ENCODE measurements at places on chromosomes 5 and 9. TPM values are rescaled to one million over a fixed set of nuclear protein-coding genes. Genes with fewer than 3 reads are reported as not detected.

SPATA31D4 gene
- not detected for total RNA-seq

KCNMB1 gene
- not detected for total RNA-seq

PCDHA7 gene
- 4.4 TPM for total RNA-seq

BHMT gene
- total RNA-seq, result not detected

PCDHB3 gene
- total RNA-seq, result 0.26 TPM

LVRN gene
- total RNA-seq, result not detected

MAP3K1 gene
- 9.8 TPM for total RNA-seq

CSF1R gene
- total RNA-seq, result not detected

ANKDD1B gene
- 0.64 TPM for total RNA-seq

GPR151 gene
- total RNA-seq, result not detected

KLHL3 gene
- 2.8 TPM for total RNA-seq

OR2S2 gene
- not detected for total RNA-seq

PCA3 gene
- total RNA-seq, result not detected

PPIP5K2 gene
- 25.7 TPM for total RNA-seq

PCDHA12 gene
- 2.8 TPM for total RNA-seq

UBAP1 gene
- 19.4 TPM for total RNA-seq

HINT1 gene
- total RNA-seq, result 224 TPM

SOHLH1 gene
- not detected for total RNA-seq

ACOT12 gene
- total RNA-seq, result not detected

CTXN3 gene
- not detected for total RNA-seq

RXRA gene
- 7.9 TPM for total RNA-seq

FAT2 gene
- total RNA-seq, result not detected

All from A375 (cell line).